ACHN (cell line): ENCODE measurements at places on chromosomes 13 and 19.

- no peak for DNase-seq
Measured at GRCh38 chr13:111904701-111905608, 162.0 kb upstream of the SOX1 start.

GRCh38 chr19:14019100-14019499 is 8.8 kb upstream of the RLN3 start:
- DNase-seq: no peak

DNA sequence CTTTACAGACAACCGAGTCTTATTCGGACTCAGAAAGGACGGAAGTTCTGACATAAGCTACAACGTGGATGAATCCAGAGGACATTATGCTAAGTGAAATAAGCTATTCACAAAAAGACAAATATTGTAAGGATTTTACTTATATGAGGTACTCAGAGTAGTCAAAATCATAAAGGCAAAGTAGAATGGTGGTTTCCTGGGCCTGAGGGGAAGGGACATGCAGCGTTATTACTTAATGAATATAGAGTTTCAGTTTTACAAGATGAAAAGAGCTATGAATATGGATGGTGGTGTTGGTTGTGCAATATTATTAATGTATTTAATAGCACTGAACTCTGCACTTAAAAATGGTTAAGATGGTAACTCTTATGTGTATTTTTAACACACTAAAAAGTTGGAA is 419.1 kb upstream of the SGCG start:
- DNase-seq: no peak

GRCh38 chr13:49298903-49299605 is 51.3 kb downstream of the CDADC1 start:
- DNase-seq: no peak

- DNase-seq: no peak
Measured at GRCh38 chr19:3320354-3320670, 46.1 kb upstream of the NFIC start.

GRCh38 chr19:17210296-17210695 is 4.9 kb upstream of the USE1 start:
- DNase-seq: no peak

DNA sequence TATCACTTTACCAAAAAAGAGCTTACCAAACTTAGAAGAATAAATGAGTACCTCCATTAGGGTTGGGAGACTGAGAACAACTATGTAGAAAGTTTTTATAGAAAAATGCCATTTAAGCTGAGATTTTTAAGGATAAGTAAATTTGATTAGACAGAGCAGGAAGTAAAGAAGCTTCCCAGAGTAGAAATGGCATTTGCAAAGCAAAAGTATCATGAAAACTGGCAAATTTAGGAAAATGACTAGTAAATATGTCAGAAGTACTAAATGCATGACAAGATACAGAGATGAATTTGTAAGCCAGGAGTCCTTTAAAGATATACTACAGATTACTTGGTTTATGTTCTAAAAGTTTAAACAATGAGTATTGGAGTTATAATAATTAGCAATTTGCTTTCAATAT is 2581.8 kb downstream of the PCDH9 start:
- DNase-seq: no peak

DNA sequence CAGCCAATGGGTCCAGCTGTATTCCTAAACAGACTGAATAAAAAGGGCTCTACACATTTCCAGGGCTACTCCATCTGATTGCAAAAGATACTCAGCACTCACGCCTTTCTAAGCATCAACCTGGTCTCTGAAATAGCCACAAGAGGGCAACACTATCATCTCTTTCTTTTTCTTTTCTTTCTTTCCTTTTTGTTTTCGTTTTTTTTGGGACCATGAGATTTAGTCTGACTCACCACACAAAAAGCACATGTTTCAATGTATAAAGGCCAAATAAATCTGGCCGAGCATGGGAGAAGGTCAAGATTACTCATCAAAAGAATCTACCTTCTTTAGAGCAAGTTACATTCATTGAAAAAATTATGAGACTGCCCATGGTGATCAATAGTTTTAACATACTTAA is 805.6 kb upstream of the ARGLU1 start:
- peak; percentile 82 for DNase-seq

DNA sequence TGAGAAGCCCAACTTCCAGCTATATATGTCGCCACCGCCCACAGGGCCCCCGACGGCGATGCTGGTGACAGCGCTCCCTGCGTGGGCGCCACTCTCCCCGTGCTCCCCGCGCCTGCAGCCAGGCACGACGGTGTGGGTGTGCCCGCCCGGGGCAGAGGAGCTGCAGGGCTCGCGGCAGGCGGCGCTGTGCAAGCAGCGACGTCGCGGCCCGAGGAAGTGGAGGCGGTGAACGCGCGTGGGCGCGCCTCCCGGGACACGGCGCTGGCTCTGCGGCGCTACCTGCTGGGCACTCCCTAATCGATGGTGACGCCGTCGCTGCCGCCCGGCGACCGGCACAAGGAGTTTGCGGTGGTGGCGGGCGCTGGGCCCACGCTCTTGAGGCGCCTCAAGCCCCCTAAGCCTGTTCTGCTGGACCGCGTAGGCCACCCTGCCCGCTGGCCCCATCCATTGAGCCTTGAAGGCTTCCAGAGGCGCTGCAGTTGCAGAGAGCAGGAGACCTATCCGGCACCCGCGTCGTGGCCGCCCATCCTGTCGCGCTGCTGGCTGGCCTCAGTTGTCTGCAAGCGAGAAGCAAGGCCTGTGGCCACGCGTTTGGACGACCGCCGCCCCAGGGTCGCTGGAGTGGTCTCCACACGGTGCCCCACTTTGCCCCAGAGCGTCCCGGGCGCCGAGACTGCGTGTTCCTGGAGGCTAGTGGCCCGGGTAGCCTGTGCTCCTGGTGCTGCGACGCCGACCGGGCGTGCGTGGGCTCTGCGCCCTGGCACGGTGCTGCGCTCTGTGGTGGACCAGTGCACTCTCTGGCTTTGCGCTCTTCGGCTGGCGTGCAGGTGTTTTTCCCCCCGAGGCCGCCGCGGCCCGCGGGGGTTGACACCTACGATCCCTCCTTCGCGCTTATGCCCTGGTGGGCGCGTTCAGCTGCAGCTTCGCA is 23.1 kb downstream of the LRFN3 start:
- DNase-seq: no peak
